ENCODE measurements at places on chromosomes 1 and 21. TPM values are rescaled to one million over a fixed set of nuclear protein-coding genes. Genes with fewer than 3 reads are reported as not detected.

Gene SPRR1A
- not detected for total RNA-seq

Gene HIVEP3
- total RNA-seq, result 26.2 TPM

- no peak for DNase-seq
These were observed 14.6 kb downstream of the TAF13 start for GRCh38 chr1:109061183-109061582.

DNA sequence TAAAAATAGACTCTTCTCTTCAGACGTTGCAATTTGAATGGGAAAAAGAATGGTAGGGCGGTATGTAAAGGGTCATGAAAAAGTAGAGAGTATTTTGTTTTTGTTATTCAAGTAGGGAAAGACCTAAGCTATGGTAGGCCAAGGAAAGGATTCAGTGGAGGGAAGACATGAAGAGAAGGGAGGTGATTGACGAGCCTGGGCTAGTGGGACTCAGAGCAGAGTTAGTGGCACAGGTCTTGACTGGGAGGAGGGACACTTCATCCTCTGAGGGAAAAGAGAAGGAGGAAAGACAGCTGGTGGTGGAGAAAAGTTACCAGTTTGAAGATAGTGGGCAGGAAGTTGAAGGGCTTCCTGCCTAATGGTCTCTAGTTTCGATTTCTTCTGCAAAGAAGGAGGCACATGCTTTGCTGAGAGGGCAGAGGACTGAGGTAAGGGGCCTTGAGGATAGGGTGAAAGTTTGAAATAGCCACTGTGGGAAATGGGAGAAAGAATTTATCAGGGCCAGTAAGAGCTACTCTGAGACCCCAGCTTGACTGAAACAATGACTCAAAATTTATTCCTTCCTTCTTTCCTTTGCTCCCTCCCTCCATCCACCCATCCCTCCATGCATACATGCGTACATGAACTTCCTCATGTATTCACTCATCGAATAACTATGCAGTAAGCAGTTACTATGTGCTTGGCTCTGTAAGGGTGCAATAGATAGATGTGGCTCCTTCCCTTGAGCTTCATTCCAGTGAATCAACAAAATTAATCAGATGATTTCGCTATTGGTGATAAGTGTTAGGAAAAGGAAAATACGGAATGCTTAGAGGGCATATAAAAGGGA, 4.2 kb downstream of the CD48 start:
- no peak for DNase-seq

GRCh38 chr1:28258628-28259251, 578 bp upstream of the SESN2 start:
- DNase-seq, result peak; percentile 41

GRCh38 chr1:222310836-222311235, 237.1 kb downstream of the HHIPL2 start:
- DNase-seq, result peak; percentile 15

GRCh38 chr1:151512801-151513625, 1.8 kb downstream of the CGN start:
- no peak for DNase-seq

- DNase-seq, result no peak
These were observed 31.1 kb upstream of the LRRN2 start for GRCh38 chr1:204716660-204717059.

Gene LAMB3
- 14.6 TPM for total RNA-seq

- DNase-seq, result no peak
These were observed 1079.1 kb downstream of the ADGRL2 start for GRCh38 chr1:82879701-82880305.

DNA sequence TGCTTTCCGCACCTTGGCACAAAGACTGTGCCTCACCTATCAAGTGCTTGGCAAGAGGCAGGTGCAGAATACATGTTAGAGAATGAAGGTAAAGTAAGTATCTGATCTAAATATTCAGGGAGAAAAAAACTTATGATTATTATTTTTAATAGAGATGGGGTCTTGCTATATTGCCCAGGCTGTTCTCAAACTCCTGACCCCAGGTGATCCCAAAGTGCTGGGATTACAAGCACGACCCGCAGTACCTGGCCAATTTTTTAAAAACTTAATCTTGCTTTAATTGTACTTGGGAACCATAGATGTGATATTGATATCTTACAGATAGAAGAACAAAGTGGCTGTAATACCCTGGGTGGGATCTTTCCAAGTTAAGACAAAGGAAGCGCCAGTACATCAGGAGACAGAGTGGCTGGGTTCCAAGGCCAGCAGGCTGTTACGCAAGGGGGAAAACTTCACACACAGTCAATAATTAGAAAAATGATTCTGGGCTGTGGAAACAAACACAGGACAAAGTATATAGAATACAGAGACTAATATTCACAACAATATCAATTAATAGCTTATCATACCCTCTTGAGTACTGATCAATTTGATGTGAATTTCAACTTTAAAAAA, 58.6 kb upstream of the ATP1A1 start:
- DNase-seq, result no peak

Gene TNFRSF4
- total RNA-seq, result 1,005 TPM

DNA sequence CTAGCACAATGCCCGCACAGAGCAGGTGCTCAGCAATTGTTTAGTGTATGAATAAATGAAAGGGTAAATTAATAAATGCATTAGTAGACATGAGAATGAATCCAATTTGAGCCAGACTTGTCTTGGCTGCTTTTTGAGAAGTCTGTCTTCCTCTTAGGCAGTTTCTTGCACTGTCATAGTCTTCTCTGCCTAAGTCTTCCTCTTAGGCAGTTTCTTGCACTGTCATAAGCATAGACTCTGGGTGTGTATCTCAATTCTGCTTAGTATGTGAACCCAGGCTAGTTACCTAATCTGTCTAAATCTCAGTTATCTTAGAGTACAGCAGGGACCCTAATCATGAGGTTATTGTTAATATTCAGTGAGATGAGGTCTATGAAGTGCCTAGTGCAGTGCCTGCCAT, 27.2 kb downstream of the NHLH2 start:
- no peak for DNase-seq

DNA sequence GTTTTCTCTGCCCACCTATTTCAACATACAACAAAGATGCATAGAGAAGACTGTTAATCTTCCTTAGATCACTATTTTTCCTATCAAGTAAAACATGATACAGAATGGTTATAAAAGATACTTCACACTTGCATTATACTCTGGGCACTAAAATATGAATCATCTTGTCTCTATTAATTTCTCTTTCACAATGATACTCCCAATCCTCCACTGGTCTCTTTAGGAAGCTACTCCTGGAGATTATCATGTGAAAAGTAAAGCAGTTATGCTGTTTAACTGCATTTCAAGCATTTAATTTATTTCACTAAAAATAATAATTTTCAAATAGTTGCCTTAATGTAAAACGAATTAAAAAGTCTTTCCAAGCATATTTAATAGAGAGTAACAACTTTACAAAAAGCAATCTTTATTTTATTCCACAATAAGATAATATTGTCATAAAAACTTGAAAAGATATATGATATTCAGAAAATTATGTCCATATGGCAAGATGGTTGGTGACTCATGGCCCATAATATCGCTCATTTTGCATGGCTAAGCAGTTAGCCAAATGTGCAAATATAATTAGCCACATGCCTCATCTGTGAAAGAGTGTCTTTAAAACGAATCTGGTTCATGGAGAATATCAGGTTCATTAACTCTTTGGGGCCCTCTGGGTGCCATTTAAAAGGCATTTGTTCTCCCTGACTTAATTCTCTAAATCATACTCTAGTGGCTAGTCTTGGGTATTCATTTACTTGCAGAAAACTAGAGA, 1569.0 kb upstream of the B3GALT2 start:
- no peak for DNase-seq

Gene FASLG
- total RNA-seq, result 8.2 TPM

Gene KRTAP12-2
- not detected for total RNA-seq

GRCh38 chr1:154154534-154155191, at the start of gene NUP210L:
Gene NUP210L (minus strand): TSS chr1:154155073.
- no peak for DNase-seq

Gene GUCA2B
- total RNA-seq, result not detected

DNA sequence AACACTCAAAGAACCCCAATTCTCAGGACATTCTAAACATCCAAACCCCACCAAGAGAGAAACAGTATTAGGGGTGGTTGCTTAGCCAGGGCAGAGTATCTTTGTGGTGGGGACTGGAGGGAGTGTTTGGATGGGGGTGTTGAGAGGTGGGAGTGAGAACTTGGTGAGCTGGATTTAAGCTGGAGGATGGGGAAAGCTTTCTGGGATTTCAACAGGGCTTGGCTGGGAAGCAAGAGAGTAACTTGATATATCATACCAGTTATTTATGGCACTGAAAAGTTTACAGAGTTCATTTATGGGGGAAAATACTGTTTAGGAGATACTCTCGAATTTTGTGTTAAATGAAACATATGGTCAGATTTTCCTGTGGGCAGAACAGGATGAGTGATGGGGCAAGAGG, 6.8 kb upstream of the CNIH3 start:
- DNase-seq, result no peak

DNA sequence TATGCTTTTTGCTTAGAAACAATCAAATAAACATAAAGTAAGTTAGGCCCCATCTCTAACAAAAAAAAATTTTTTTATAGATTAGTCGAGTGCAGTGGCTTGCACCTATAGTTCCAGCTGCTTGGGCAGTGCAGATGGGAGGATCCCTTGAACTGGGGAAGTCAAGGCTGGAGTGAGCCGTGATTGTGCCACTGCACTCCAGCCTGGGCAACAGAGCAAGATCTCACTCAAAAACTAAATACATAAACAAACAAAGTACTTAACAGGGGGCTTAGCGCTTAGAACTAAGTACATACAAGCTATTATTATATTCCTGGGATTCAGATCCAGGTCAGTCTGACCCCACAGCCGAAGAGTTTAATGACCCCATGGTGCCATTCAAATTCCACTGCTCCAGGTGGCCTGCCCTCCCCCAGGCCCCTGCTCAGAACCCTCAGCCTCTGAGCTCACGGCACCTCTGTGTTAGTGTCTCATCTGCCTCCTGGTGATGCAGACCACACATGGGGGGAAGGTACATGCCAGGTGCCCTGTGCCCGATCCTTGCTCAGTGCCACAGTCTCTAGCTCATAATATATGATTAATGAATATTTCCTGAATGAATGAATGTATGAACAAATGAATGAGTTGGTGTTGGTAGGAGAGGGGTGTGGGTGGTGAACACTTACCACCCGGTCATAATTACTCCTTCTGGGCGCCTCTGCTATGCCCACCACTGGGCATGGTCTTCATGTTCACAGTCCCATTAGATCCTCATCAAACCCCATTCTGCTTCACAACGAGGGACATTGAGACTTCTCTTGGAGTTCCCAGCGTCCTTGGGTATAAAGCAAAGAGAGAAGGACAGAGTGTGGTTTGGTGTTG, 14.6 kb downstream of the NCMAP start:
- no peak for DNase-seq

Gene RNU1-4
- total RNA-seq, result 1,409 TPM

GRCh38 chr1:184650177-184650866, 104.3 kb downstream of the EDEM3 start:
- DNase-seq, result no peak

Gene TRPM2
- 1.9 TPM for total RNA-seq

Data from activated CD4-positive, alpha-beta memory T cell treated with anti-CD3 and anti-CD28 coated beads for 36 hours (primary cell).